NCI-H146 (cell line): ENCODE measurements at places on chromosomes 11 and 22.
A peak's percentile ranks its signal among the peaks of the same experiment; 100 is the strongest.

GRCh38 chr11:91264481-91264880 lies 960.1 kb upstream of the FAT3 start:
- DNase-seq = no peak

DNA sequence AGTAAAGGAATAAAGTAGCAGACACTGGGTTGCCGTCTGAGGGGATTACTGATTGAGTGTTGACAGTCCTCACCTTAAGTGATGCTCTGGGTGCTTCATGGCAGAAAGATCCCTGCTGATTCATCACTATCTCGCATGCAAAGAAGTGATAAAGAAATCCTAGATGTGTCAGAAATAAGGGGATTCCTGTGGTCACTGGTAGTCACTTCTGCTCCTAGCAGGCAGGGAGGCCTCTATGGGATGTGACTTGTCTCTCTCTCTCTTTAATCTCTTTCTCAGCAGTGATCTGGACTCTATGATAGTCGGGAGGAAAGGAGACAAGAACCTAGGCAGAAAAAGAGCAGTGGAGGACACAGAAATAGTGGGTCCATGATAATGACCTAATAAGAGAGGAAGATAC lies 30.9 kb upstream of the OR56A1 start:
- DNase-seq = no peak

GRCh38 chr11:5257296-5257695 lies 2.7 kb upstream of the HBG2 start:
- no peak for DNase-seq

DNA sequence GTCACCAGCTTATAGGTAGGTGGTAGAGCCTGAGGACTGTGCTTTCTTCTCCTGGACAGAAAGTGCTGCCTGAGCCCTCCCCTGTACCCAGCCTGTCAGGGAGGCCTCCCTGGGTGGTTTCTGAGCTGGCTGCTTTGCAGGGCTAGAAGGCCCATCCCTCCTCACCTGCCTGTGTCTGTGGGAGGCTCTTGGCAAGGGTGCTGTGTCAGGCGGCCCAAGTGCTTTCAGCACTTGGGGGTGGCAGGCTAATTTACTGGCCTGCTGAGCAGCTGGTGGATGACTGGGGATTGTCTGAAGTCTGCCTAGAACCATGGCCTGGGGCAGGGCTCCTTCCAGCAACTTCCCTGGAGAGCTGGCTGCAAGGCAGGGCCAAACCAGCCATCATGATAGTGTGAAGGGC lies 139.0 kb upstream of the NAV2 start:
- no peak for DNase-seq

- DNase-seq = no peak
Observed at GRCh38 chr11:134034496-134035381, 34.1 kb upstream of the JAM3 start.

GRCh38 chr11:18064450-18065054 lies 18.5 kb upstream of the TPH1 start:
- DNase-seq = peak; percentile 58

DNA sequence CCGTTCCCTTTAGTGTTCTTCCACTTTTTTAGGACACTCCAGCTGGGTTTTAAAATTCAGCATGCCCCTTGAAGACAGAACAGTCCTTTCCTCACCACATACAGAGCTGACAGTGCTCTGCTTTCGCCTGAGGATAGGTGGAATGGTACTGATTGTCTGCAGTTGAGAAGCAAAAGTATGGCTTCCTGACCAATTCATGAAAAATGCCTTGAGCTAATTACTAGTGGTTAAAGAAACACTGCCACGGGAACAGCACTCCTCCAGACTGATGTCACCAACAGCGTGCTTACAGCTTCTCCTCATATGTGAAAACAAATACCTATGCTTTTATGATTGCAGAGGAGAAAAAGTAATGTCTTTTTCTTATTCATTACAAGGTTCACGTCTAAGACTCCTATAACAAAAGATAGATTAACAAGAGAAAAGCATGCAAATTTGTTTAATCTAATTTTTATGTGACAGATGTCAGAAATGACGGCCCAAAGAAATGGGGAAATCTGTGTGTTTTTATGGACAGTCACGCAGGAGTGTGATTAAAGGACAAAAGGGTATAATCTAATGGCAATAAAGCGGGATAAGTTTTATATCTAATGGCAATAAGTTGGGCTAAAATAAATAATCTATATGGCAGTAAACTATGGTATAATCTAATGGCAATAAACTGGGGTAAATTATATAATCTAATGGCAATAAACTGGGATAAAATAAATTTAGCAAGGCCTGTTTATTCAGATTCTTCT lies 123.4 kb upstream of the ARHGAP42 start:
- no peak for DNase-seq

DNA sequence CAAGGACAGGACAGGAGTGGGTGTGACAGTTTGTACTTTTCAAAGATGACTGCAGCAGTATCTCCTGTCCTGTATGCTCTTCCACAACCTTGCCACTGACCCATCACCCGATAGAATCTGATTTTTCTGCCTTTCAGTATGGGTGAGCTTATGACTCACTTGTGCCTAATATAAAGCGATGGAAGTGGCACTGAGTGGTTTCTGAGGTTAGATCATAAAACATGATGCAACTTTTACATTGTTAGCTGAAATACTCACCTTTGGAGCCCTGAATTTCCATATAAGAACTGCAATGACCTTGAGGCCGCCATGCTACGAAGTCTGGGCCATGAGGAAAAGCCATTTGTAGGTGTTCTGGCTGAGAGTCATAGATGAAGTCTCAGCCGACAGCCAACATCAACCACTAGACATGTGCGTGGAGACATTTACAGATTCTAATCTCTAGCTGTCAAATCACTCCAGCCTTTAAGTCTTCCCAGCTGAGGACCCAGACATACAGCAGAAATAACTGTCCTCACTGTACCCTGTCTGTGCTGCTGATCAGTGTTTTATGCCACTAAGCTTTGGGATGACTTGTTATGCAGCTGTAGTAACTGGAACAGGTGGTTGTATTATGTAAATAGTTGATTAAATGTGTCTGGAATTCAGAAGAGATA lies 105.9 kb upstream of the ARHGAP20 start:
- no peak for DNase-seq

- no peak for DNase-seq
Observed at GRCh38 chr11:130300567-130300966, 14.2 kb downstream of the ZBTB44 start.

GRCh38 chr11:119470317-119471291 lies 47.6 kb upstream of the THY1 start:
- DNase-seq = no peak

DNA sequence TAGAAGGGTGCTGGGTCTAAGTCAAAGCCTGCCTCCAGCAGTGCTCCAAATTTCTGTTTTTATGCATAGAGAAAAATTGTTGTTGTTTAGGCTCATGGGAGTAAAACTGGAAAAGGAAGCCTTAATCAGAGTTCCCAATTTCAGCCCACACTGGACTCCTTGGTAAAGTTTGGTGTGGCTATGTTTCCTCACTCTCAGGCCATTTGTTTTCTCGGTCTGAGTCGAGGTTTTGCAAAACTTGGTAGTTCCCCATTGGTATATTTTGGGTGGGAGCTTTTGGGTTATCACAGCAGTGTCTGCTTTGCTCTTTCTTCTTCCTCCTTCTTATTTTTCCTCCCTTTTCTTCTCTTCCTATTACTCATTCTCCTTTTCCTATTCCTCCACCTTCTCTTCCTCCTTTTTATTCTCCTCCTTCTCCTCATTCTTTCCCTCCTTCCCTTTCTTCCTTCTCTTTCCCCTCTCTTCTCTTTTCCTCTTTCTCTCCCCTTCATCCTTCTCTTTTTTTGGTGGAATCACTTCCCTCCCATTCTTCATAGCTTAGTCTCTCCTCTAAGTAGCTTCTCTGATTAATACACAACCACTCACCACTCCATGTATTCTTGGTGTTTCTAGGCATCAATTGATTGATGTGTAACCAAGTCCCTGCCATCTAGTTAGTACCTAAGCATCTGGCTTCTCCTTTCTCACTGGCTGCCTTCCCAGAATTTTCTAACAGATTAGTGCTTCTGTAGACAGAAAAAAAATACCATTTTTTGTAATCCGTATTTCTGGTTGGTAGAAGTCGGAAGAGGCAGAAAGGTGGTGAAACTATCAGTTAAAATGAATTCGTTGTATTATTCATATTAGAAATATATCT lies 10.1 kb downstream of the SLC5A1 start:
- DNase-seq = no peak

DNA sequence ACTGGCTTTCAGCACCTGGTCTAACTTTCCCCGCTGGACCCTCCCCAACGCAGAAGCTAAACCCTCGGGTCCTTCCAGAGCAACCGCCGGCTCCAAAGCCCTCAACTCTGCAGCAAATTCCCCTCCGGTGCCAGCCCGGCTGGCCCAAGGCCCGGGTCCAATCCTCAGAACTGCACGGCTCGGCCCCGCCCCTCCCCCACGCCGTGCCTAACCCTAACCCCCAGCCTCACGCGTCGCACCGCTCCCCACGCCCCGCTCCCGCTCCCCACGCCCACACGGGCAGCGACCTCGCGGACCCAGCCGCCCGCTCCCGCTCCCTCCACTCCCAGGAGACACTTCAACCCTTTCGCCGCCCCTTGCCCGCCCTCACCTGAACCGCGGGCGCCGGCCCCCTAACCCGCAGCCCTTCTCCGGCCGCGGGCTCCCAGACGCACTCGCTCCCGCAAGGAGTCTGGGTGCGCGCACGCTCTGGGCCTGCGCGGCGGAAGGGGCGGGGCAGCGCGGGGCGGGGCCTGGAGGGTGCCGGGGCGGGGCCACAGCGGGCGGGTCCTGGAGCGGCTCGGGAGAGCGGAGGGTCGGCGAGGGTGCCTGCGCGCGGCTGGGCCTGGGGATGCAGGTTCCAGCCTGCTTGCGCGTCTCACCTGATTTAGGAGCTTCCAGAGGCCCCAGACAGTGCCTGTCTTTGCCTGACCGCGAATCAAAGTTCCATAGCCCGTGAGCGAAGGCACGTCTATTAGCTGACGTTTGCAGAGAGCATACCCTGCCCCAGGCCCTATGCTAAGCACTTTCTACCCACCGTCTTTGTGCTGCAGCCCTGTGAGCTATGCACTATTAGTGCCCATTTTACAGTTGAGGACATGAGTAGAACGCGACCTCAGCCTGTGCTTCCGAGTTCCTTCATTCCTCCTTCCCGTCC lies at the start of gene NFRKB:
NFRKB (minus strand) TSS at position 453 of the 916 bp plus-strand sequence. CDS start 2,729 bp downstream, outside the sequence.
- peak; percentile 82 for DNase-seq

- DNase-seq = peak; percentile 52
Observed at GRCh38 chr11:65116370-65117205, 913 bp downstream of the ZNHIT2 start.

DNA sequence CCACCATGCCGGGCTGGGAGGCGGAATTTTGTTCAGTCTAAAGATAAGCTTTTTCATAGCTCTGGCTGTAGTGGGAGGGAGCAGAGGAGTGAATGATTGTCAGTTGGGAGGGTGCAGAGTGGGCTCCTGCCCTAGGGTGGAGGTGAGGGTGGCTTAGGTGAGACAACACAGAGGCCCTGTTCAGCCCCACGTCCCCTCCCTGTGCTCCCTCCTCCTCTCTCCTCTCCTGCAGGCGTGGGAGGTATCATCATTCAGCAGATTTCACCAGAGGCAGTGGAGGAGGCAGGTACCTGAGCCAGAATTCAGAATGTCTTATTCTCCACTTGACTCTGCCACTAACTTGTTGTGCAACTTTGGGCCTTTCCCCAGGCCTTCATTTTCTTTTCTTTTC lies 1.7 kb upstream of the THRSP start:
- DNase-seq = no peak

DNA sequence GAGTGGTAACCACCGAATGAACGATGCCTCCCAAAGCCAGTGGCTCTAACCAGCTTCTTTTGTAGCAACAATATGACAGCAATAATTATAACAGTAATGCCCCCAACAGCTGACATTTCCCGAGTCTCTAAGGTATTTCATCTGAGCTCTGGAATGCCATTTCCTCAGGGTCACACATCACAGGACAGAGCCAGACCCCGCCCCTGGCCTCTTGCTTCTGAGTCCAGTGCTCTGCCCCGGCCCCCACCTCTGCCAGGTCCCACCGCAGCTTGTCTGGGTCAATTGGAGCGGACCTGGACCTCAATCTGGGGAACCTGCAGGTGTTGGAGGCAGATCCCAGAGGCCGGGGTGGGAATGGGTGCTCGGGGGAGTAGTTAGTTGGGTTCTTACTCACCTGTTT lies 63.8 kb downstream of the IGLL1 start:
- no peak for DNase-seq

DNA sequence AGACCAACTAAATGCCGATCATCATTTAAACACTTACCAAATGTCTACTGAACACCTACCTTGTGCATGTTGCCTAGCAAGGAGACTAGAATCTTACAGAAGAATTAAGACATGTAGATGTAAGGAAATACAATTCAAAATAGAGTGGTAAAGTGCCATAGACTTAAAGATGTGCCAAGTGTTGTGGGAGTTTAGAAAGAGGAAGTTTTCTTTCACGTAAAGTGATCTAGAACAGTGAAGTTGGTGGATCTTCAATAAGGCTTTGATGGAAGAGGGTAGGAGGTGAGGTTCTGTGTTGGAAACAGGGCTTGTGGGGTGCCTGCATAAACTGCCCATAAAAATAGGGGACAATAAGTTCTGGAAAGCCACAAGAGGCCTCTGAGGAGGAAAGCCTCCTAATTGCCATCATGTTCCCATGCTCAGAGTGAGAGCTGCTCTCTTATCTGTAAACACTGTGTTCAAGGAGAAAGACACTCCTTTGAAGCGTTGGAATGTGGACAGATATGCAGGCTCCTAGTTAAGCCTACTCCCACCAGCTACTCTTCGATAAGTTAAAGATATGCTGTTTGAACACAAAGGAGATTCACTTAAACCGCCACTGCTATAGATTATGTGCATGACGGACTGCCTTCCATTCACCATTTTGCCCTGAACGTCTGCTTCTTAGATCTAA lies 66.7 kb downstream of the HSD17B12 start:
- no peak for DNase-seq

- DNase-seq = peak; percentile 81
Observed at GRCh38 chr11:115324581-115325432, 179.4 kb downstream of the CADM1 start.

- DNase-seq = peak; percentile 3
Observed at GRCh38 chr22:30453731-30454510, 17.9 kb downstream of the SEC14L3 start.

GRCh38 chr11:62504158-62504973 lies 42.2 kb downstream of the AHNAK start:
- DNase-seq = no peak

- DNase-seq = no peak
Observed at GRCh38 chr11:77725433-77725832, 87.8 kb upstream of the CLNS1A start.

DNA sequence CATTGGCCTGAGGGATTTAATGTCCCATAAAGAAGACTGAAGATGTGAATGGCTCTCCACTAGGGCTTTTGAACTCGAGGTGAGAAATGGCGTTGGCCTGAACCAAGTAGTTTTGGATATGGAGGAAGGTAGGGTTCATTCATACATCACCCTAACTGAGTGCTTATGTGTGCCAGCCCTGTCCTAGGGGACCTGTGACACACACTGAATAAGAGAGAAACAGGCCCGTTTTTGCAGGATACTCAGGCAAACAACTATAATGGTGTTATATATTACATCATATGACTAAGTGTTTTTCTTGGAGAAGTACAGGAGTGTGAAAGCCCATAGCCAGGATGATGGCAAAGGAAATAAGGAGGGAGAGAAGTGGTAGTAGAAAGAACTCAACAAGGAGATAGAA lies 368.1 kb downstream of the TMEM135 start:
- DNase-seq = no peak
